Glomerular endothelial cell (primary cell): ENCODE measurements at places on chromosomes 4 and X. TPM values are rescaled to one million over a fixed set of nuclear protein-coding genes. Genes with fewer than 3 reads are reported as not detected.

DNA sequence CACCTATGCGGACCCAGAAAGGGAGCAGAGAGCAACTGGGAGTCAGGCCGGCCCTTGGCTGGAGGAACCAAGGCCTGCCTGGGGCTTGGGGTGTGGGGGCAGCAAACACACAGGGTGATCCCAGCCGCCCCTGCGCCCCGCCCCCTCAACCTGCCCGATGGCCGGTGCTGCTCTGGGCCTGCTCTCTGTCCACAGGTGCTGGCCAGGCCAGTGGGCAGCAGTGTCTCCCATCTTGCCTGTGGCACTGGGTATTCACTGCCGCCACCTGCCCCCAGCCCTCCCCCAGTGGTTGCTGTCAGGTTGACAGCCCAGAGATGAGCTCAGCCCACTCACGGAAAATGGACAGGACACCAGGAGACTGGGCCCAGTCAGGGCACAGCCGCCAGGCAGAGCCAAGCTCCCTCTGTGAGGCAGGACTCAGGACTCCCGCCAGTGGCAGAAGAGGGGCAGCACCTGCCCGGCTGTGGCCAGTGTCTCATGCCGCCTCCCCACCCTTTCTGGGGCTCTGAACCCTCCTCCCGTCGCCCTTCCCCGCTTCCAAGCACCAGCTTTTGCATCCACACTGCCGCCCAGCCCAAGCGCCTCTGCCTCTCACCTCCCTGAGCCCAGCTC, 4.7 kb downstream of the NKX1-1 start:
- no peak for DNase-seq

- DNase-seq, result no peak
Measured at GRCh38 chrX:29233592-29234183, 646.4 kb downstream of the IL1RAPL1 start.

DNA sequence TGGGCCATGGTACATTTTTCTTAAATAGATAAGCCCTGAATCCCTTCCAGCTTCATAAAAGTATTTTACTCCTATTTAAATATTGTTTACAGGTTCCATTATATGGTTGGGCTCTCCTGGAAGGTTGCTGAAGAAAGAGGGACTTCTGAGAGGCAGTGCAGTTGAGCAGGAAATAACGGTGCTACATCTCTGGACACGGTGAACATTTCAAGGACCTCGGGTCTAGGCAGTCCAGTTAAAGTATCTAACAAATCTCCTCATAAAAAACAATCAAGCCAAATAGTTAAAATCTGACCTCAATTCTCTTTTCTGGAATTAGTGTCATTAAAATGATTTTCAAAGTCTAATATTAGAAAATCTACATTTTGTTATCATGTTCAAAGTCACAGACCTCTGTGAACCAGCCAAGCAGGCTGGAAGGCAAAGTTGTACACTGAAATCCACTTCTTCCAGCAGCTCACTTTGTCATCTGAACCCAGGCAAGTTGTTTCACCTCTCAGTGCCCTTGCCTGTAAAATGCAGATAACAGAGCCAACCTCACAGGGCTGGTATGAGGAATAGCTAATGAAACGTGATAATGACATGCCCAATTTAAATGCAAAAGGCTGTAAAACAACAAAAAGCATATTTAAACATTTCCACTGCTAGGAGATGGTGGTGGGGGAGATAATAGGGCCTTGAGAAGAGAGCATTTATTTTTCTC, 267.0 kb upstream of the KLF3 start:
- DNase-seq, result no peak

GRCh38 chr4:75285837-75286236, 228.4 kb downstream of the RCHY1 start:
- no peak for DNase-seq

GRCh38 chr4:86536151-86536550, 58.0 kb upstream of the PTPN13 start:
- DNase-seq, result no peak

DNA sequence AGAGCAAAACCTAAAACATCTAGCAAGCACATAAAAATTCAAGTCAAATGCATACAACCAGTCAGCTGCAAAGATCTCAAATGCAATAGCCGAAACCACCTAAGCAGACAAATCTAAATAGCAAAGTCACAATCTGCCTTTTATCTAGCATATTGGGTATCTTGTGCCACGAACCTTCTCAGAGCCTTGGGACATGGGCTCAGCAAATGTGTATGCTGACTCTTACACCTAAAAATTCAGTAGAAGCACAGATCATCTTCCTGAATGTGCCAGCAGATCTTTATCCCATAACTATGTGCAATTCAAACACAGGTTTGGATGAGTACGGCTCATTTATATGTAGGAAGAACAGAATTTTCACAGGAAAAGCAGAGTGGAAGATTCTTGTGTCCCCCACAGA, 492.1 kb downstream of the INPP4B start:
- DNase-seq, result no peak

THAP9 gene
- 1.4 and 2.3 TPM in 2 replicates for total RNA-seq

IQCM gene
- not detected in 2 replicates for total RNA-seq

CENPE gene
- total RNA-seq, result 3.9 and 8.1 TPM in 2 replicates
